Activated T-cell treated with anti-CD3 and anti-CD28 coated beads for 4 hours (primary cell): ENCODE measurements at places on chromosomes 3 and 15.

- DNase-seq = no peak
Measured at GRCh38 chr15:79311901-79312553, 1.1 kb downstream of the TMED3 start.

GRCh38 chr3:128585974-128586373 is 64.6 kb downstream of the RPN1 start:
- DNase-seq = no peak

- DNase-seq = no peak
Measured at GRCh38 chr3:143478115-143478693, 358.6 kb downstream of the CHST2 start.

GRCh38 chr15:80152896-80153876 is at the start of gene FAH:
Gene FAH, plus strand, starts transcription at chr15:80152999. Its CDS starts 56 bp downstream, at chr15:80153055.
- no peak for DNase-seq

- DNase-seq = no peak
Measured at GRCh38 chr3:197963019-197963637, 3.1 kb downstream of the LMLN start.

DNA sequence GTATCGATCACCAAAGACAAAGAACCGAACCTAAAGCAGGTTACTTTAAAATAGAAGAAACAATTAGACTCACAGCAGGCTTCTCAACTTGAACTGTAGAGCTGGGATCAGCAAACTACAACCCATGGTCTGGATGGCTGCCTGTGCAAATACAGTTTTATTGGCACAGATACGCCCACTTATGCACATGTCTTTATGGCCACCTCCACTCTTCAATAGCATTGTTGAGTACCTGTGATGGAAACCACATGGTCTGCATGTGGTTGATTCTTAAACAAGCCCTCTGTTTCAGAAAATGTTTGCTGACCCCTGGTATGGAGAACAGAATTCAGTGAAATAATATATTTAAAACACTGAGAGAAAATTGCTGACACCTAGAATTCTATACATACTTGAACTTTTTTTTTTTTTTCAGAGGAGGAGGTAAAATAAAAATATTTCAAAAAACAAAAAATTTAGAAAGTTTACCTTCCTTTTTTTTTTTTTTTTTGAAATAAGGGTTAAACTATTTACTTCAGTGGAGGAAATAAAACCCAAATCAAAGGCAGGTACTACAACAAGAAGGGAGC is 263.8 kb upstream of the ATP10A start:
- no peak for DNase-seq

GRCh38 chr3:52685285-52685708 is 416 bp downstream of the PBRM1 start:
- DNase-seq = peak; percentile 43

DNA sequence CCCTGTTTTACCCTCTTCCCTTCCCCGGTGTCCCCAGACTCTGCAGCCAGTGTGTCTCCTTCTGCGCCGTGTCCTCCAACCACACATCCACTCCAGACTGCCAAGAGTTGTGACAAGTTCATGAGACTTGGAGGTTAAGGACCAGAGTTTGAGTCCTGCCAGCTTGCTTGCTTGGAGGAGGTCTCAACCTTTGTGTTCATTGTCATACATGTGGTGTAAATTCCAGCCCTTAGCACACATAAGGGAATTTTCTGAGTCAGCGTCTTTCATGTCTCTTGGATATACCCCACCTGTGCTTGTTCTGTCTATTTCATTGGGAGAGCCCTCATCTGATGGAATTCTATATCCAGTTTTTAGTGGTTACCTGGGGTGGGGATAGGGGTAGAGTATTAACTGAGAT is 13.3 kb downstream of the CORO2B start:
- DNase-seq = no peak

DNA sequence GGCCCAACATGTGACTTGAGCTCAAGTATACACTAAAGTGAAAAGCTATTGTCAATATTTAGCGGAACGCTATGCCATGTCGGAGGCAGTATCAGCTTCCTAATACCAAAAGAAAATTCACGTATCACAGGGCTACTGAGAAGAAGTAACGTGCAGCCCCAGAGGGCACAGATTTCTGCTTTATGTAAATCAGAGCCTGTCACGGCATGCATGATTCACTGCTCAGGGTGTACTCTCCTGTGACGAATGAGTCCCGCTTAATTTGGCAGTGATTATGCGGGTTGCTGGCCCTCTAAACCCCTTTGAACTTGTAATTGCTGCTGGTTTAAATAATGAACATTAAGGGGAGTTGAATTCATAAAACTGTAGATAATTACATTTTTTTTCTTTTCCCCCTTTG is 85.3 kb downstream of the MEIS2 start:
- no peak for DNase-seq

DNA sequence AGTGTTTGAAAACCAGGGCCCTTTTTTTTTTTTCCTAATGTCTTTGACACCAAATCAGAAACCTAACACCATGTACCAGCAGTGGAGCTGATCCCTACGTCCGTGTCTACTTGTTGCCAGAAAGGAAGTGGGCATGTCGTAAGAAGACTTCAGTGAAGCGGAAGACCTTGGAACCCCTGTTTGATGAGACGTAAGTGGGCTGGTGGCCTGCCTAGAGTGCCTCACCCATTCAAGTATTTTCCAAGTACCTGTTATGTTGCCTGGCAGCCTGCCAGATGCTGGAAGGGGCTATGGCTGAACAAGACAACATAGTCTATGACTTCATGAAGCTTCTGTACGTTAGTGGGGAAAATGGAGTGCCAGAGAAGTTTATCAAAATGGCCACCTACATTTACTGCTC is 39.7 kb downstream of the ESYT3 start:
- no peak for DNase-seq

DNA sequence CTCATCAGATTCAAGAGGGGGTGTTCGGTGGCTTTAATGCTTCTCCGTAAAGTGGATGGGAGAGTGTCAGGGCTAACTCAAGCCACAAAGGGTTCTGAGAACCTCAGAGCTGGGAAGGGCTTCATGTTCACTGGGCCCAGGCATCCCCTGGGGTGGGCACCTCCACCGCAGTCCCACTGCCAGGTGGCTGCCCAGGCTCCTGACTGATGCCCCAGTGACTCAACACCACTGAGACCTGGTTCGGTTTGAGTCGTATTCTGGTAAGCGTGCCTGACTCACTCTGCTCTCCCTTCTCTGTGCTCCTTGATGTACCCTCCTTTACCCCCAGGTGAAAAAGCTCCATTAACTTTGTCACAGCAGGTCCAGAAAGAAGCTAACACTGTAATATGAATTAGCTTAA is 304.6 kb downstream of the RPLP1 start:
- peak; percentile 45 for DNase-seq

DNA sequence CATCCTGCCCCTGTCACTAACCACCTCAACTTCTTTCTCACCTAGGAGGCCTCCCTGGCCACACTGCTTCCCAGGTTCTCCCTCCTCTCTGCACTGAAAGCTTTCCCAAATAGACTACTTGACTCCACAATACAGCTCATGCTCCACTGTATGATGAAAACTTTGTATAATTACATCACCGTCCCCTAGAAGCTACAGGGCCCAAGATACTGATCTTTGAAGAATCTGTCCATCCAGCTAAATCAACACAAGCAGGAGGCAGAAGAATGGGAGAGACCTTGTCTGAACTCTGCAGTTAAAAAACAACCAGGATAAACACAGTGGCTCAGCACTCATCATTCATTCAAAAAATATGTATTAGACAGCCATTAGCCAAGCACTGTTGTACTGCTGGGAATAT is 26.4 kb upstream of the RPS17 start:
- DNase-seq = no peak

DNA sequence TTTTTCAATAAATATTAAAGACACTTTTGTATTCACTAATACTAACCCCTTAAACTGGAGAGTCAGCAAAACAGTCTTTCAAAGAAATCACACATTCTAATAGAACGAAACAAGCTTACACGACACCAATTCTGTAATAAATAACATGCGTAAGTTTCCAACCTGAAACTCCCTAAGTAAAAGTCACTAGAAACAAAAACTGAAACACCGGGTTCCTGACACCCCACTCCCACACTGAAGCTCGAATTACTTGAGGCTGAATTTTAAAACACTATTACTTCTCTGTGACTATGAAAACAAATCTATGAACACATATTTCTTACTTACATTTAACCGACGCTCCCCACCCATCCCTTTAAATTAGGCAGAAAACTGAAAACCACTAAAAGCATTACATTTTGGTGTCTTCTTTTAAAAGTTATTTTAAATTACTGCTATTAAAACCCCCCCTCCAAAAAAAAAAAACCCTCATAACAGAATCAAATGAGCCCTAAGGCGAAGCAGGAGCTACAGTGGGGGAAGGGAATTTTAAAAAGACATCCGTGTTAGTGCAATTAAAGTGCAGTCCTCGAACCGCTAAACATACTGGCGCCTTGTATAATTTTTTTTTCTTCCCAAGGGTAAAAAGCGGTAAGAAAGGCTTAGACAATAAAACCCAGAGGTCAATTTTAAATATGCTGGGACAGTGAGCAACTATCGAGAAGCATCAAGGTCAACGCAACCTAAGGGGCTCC is 878 bp downstream of the SPPL2A start:
- no peak for DNase-seq

- DNase-seq = no peak
Measured at GRCh38 chr3:97958396-97958795, 13.8 kb downstream of the RIOX2 start.

DNA sequence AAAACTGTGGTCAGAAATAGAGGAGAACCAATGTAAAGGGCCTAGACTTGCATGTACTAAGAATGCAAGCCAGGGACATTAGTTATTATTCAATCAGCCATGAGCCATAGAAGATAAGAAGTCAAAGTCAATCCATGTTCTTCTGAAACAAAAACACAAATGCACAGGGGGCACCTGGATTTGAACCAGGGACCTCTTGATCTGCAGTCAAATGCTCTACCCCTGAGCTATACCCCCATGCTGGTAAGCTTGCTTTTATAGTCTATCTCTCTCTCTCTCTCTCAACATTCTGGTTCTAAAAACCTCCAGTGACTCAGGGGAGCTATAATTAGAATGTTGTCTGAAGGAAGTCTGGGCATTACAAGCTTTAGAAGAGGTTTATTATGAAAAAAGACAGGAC is 85.6 kb upstream of the ACP3 start:
- DNase-seq = no peak

DNA sequence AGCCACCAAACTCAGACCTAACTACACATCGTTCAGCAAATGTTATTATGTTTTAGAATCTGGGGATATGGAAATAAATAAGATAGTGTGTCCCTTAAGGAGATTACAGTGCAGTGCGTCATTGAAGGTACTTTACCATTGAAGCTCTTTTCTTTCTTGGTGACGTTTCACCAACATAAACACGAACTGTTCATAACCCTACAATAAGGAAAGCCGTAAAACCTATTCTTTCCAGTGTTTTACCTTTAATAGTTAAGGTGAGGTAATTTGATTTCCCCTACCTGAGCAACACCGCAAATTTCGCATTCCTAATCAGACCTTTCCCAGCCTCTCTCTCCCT is 826 bp downstream of the CCDC66 start:
- DNase-seq = no peak

- no peak for DNase-seq
Measured at GRCh38 chr15:59278120-59278519, 71.5 kb downstream of the LDHAL6B start.

DNA sequence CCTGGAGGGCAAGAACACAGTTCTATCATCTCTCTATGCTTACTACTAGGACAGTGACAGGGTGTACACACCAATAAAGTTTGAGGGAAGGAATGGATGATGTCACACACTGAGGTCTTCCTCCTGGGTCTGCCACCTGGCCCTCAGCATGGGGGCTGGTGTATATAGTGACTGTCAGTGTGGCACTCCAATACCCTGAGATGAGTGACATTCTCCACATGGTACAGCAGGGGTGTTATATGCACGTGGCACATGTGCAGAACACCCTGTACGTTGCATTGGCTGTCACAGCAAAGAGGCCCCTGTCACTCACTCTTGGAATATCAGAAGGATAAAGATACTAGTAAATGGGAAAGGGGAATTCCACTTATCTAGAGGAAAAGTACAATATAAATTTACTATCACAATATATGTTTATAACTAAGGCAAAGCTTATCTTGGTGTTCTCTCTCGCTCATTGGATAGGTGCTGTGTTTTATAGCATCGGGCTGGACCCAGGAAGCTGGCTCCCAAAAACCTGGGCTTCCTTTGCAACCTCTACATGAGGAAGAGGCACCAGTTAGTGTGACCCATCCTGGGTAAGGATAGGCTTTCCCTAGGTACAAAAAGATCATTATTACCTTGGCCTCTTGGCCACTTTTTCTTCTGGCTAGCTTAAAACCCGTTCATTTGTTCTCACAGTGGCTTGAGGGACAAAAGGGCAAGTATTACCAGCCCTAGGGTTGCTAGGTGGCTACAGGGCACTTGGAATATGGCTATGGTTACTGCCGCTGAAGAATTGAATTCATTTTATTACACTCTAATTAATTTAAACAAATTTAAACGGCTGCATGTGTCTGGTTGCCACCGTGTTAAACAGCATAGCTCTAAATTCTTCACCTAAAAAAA is 54.8 kb upstream of the HES1 start:
- DNase-seq = no peak

DNA sequence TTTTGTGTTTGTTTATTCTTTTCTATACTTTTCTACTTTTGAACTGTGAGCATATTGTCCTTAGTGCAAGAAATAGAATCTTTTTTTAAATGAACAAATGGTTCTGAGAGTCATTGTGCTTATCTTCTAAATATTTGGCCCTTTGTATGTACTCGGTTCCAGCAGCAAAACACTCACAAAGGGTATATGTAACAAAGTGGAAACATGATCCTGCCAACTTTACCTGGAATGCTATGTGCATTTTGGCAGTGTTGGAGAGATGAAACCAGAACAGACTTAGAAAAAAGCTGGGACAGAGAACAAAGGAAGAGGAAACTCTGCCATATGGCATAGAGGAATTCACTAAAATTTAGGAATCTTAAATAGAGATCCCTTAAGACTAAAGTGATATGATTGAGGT is 150.1 kb downstream of the FGF12 start:
- no peak for DNase-seq

- DNase-seq = no peak
Measured at GRCh38 chr3:52067046-52067445, 10.7 kb upstream of the DUSP7 start.

GRCh38 chr15:40892447-40893012 is 1.7 kb upstream of the VPS18 start:
- DNase-seq = no peak

GRCh38 chr3:120615847-120616609 is 19.9 kb downstream of the NDUFB4 start:
- DNase-seq = no peak

GRCh38 chr3:43159131-43159875 is 53.4 kb upstream of the POMGNT2 start:
- no peak for DNase-seq

DNA sequence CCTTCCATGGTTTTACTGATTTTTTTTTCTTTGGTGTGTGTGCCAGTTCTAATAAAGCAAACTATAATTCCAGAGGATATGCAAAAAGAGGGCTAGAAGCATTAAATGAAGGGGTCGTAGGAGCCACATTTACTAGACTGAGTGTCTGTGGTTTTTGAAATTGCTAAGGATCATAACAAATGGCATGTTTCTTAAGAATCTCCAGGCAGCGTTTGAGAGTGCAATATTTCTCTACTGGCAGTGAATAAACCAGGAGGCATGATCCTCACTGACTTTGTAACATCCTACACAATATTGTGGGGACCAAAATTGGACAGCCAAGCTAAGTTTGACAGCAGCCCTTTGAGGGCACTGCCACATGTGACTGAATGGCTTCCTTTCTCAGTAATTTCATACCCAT is 115.9 kb upstream of the CCNL1 start:
- DNase-seq = no peak
